ENCODE measurements at places on chromosomes 2 and 18. TPM values are rescaled to one million over a fixed set of nuclear protein-coding genes. Genes with fewer than 3 reads are reported as not detected.
A peak's percentile ranks its signal among the peaks of the same experiment; 100 is the strongest.

Gene LINC00305
- not detected for total RNA-seq

DNA sequence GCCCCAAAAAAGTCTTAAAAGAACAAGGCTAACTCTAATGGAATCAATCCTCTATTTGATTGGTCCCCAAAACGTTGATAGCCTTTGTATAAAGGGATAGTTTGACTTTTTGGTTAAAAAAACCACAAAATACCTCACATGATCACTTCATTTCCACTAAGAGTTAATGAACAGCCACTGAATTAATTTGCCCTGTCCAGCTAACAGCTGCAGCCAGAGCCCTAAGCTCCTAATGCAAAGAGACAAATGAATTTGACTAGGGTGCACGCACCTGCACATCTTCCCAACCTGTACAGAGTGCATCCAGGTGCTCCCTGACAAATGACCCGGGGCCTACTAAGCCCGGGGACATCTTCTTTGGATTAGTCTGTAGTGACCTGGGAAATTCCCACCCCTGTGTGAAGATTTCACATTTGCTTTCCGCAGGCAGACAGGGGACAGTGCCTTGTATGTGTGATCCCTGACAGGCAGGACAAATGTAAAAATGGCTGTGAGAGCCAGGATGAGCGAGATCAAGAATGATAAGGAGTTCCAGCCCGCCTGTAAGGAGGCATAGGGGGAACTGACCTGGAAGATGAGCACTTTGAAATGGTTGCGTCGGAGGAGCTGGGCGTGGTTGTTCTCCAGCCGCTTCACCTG is 893 bp downstream of the CAVIN2 start:
- DNase-seq, result no peak

DNA sequence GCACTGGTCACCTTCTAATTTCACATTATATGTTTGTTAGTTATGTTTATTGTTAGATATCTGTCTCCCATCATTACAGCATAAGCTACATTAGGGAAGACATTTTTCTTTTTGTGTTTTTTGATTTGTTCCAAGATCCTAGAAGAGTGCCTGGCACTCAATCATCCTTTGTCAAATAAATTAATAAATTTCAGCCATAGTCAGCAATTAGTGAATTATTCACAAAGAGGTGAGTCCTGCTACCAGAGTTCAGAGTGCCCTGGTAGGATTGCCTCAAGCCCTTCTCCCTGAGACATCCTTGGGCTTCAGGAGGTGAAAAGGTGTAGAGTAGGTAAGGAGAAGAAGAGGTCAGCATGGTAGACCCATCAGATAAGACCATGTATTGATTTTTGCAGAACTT is 186.2 kb upstream of the CTAGE1 start:
- no peak for DNase-seq

GRCh38 chr2:199440118-199440517 is 17.6 kb downstream of the SATB2 start:
- DNase-seq, result no peak

GRCh38 chr2:20640411-20641122 is 10.3 kb downstream of the HS1BP3 start:
- DNase-seq, result peak; percentile 69

All from aorta (tissue), 5 donors.